ENCODE measurements at places on chromosomes 3 and 15. TPM values are rescaled to one million over a fixed set of nuclear protein-coding genes. Genes with fewer than 3 reads are reported as not detected.

- peak; percentile 96 for DNase-seq
Observed at GRCh38 chr3:20043396-20043795, 3.1 kb downstream of the KAT2B start.

DNA sequence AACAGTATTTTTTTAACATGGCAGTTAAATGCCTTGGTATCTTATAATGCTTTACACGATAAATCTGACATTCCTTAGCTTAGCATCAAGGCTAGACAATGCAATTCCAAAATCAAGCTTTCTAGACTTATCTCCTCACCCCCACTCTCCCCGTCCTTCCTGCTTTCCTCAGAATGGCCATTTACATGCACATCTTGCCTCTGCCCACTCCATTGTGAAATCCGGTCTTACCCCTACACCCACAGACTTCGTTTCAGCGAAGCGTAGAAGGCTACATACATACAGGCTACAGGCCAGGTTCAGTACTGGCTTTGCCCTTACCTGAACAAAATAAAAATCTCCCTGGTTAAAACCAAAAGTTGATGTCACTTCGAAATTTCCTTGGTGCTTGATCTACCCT lies 58.6 kb upstream of the SLC12A8 start:
- no peak for DNase-seq

GRCh38 chr3:172176061-172176770 lies 136.8 kb downstream of the FNDC3B start:
- DNase-seq: no peak

KCNMB2 gene
- total RNA-seq: not detected

FETUB gene
- total RNA-seq: not detected

SENP8 gene
- 2.4 TPM for total RNA-seq

CYP8B1 gene
- total RNA-seq: not detected
